Gastrocnemius medialis (tissue), 4 donors: ENCODE measurements at places on chromosomes 5 and 9.

- DNase-seq = no peak
Observed at GRCh38 chr5:179292202-179292601, 53.1 kb downstream of the ADAMTS2 start.

- peak; percentile 35 for DNase-seq
Observed at GRCh38 chr5:173802670-173803165, 85.4 kb upstream of the CPEB4 start.

GRCh38 chr5:44875661-44876605, 67.2 kb downstream of the MRPS30 start:
- DNase-seq = no peak

DNA sequence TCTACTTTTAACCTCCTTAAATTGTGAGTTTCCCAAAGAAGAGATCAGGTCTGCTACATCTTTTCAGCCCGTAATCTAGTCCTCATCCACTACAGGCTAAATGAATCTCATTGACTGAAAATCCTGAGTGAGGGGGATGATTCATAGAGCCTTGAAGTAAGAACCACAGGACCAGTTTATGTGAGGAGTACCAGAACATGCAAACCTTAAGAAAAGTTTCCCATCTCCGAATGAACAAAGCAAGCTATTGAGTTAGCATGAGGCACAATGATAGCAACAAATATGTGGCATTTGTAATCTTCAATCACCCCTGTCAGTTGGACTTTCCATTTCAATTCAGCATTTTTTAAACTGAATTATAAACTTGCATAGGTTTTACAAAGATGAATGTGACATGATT, 197.0 kb downstream of the ALDH1A1 start:
- no peak for DNase-seq

GRCh38 chr9:34986540-34987047, 3.0 kb upstream of the DNAJB5 start:
- peak; percentile 30 for DNase-seq

GRCh38 chr5:152084476-152084875, 159.8 kb upstream of the GLRA1 start:
- no peak for DNase-seq

- DNase-seq = no peak
Observed at GRCh38 chr9:81305561-81306182, 383.7 kb downstream of the TLE1 start.

DNA sequence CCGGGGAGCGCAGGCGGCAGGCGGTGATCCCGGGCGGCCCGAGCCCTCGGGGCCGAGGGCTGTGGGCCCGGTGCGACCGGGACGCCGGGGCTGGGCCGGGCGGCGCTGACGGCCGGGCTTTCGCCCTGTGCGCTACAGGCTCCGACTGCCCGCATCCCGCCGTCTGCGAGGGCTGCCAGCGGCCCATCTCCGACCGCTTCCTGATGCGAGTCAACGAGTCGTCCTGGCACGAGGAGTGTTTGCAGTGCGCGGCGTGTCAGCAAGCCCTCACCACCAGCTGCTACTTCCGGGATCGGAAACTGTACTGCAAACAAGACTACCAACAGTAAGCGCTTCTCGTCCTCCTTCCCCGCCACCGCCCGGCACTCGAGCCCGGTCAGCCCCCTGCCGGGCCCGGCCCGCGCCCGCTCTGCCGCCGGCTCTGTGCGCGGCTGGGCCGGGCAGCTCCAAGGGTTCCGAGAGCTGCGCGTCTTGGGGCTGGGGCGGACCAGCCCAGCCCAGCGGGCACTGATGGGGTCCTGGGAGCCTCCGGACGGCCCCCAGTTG, 1.6 kb downstream of the LMX1B start:
- DNase-seq = no peak

GRCh38 chr5:179316982-179317381, 28.3 kb downstream of the ADAMTS2 start:
- no peak for DNase-seq

- DNase-seq = no peak
Observed at GRCh38 chr5:101346447-101346846, 443.4 kb upstream of the ST8SIA4 start.

DNA sequence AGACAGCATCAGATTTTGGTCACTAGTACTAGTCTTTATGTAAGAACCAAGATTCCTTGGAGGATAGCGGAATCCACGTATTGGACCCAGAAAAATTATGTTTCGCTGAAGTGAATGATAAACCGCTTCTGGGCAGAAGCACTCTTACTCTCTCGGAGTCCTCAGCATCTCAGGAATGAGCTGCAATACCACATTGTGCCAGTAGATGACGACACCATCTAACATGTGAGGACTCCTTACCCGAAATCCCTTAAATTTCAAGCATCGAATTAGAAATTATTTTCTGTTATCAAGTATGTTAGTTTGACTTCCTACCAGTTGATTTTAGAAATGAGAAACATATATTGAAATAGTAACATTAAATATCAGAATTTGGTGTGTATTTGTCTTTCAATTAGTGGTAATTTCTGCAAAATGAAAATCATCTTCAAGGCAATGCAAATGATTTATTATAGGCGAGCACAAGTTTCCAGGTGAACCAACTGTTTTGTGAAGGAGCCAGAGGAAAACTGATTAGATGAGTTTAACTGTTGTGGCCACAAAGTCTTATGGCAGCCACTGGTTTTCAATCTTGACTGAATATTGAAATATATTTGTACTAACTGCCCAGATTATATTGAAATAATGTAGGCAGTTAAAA, 66.0 kb upstream of the CAMK4 start:
- peak; percentile 16 for DNase-seq

GRCh38 chr9:135030566-135031226, 56.8 kb upstream of the OLFM1 start:
- no peak for DNase-seq

DNA sequence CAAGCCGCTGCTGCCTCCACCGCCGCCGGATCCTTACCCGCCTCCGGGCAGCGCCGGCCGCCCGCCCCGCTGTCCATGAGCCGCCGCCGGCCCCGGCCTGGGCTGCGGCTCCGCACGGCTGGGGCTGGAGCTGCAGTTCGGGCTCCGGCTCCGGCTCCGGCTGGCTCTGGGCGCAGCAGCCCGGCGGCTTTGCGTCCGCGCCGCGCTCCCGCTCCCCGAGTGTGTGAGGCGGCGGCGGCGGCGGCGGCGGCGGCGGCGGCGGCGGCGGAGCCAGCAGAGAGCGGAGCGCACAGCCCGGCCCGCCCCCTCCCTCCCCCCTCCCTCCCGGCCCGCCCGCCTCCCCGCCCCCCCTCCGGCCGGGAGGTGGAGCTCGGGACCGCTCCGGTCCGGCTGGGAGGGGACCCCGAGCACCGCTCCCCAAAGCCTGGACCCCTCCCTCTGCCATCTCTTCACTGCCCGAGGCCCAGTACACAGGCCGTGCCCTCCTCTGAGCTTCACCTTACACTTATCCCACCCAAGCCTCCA, at the start of gene PCDH1:
Gene PCDH1, minus strand, starts transcription at position 225 of the 525 bp plus-strand sequence. Its CDS starts 148 bp downstream, at position 77.
- DNase-seq = no peak

- no peak for DNase-seq
Observed at GRCh38 chr5:126334760-126335159, 88.4 kb upstream of the GRAMD2B start.
